ENCODE measurements at places on chromosomes 13 and 19.

GRCh38 chr13:37149380-37149779 is 43.9 kb upstream of the CSNK1A1L start:
- no peak for DNase-seq

DNA sequence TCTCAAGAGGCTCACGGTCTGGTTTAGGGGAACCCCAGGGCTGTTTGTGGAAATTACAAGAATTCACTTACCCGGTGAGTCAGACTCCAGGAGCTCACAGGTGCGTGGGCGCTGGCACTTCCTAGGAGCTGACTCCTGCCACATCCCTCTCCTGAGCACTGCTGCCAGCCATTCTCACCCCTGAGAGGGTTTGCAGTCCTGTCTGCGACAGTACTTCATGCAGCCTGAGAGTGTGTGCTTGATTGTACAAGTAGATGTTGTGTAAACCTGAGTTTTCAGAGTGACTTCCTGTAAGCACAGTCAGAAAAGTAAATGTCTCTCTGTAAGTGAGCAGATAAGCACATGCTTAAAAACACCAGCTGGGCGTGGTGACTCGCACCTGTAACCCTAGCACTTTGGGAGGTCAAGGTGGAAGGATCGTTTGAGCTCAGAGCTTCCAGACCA is 8.1 kb downstream of the MRPL4 start:
- DNase-seq: peak; percentile 86

- no peak for DNase-seq
Measured at GRCh38 chr13:75202981-75203380, 279.0 kb downstream of the TBC1D4 start.

DNA sequence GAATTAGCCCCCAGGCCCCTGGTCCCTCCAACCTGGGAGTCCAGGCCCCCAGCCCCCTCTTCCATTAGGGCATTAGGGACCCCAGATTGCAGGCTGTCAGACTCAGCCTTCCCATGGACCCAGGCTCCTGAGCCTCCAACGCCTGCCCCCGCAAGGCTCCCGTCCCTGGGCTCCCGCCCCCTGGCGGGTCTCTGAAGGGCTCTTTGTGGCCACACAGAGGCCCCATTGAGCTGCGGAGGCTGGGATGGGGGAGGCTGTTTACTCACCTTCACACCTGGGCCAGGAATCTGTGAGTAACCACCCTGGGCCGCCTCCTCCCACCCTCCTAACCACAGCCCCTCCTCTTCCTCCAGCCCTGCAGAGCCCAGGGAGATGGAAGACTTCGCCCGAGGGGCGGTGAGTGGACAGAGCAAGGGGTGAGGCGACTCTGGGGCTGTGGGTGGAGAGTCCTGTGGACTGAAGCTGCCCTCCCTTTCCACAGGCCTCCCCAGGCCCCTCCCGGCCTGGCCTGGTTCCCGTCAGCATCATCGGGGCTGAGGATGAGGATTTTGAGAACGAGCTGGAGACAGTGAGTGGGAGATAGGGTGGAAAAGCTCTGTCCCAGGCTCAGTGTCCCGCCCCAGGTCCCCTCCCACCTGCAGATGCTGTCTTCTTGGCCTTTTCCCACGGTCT is 4.9 kb downstream of the ARHGEF1 start:
- peak; percentile 96 for DNase-seq

- peak; percentile 78 for DNase-seq
Measured at GRCh38 chr19:55620410-55621204, 3.8 kb downstream of the ZNF784 start.

DNA sequence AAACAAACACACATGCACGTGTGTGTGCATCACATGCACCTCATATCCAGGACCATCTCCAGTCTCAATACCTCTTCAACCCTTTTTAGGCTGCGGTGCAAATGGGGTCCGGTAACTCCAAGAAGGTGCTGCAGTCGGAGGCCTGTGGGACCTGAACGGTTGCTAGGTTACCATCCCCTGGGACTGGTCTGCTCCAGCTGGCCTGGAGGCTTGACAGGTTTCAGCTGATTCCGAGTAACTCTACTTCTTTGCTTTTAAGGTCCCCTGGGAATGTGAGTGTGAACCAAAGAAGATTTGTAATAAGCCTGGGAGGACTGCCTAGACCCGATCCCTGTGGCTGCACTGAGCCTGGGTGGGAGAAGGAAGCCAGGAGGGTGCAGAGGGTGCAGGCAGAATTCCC is 117.5 kb downstream of the CCNA1 start:
- no peak for DNase-seq

DNA sequence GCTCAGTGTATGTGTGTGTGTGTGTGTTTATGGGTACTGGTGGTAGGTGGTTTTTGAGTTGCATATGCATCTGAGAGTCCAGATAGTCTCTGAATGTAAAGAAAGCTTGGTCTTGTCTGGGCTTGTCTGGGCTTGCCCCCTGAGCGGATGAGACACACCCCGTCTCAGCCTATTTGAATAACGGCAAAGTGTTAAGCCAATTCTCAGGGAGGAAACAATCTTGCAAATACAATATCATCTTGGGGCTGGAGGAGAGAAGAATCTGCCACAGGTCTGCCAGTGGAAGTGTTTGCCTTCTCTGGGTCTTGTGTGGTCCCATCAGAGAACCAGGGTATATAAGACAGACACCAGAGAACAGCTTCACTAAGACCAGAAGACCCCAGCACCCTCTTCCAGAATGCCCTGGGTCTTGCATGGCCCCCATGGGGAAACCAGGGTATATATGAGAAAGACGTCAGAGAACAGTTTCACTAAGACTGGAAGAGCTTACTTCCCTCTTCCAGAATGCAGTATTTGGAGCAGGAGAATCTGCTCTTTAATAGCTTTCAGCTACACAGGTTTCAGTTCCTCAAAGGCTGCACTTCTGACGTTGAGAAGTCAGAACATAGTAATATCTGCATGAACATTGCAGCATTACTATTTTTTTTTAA is 13.3 kb downstream of the CD70 start:
- DNase-seq: peak; percentile 18

DNA sequence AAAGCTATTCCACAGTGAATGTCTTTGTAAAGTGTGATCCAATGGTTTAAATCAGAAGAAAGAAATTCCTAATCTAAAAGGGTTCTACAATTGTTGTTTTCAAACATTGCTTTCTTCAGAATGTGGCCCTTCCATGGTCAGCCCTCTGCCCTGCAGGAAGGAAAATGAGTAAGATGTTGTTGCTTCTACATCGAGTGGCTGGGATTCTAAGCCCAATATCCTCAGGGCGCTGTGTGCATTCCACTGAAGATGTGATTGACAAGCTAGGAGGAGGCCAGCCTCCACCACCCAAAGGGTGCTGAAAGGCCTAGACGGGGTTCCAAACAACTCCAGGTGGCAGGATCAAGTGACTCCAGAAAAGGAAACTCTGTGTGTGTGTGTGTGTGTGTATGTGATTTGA is 316.9 kb upstream of the TSHZ3 start:
- DNase-seq: no peak

- DNase-seq: no peak
Measured at GRCh38 chr19:8127311-8127710, 22.1 kb downstream of the FBN3 start.

GRCh38 chr13:73228546-73228945 is 169.7 kb downstream of the KLF5 start:
- peak; percentile 42 for DNase-seq

GRCh38 chr19:40718774-40719391 is 2.0 kb downstream of the ITPKC start:
- peak; percentile 35 for DNase-seq

DNA sequence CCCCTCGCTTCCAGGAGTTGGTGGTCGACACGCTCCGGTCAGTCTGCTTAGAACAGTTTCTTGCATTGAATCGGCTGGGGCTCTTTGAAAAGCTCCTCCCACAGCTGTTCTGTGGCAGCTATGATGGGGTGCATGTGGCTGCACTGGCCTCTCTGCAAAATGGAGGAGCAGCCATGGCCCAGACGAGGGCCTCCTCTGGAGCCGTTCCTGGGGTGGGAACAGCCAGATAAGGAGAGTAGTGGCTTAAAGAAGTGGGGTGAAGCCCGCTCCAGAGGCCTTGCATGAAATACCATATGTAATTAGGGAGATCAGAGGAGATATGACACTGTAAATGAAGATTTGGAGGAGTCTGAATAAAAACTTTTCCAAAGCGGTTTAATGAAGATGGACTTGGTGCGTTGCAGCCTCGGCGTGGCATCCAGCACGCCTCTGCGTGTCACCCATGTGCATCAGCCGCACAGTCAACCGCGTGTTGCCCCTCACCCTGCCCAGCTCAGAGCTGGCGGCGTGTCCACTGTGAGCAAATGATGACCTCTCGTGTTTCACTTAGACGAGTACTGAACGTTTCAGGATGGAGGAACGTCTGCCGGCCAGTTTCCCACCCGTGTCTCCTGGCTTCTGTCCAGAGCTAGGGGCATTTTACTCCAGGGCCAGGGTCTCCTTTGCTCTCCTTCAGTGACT is 199.2 kb downstream of the TEX29 start:
- DNase-seq: no peak

- DNase-seq: no peak
Measured at GRCh38 chr13:71935166-71935840, 68.3 kb upstream of the DACH1 start.

GRCh38 chr13:63190219-63190618 is 1774.6 kb upstream of the PCDH20 start:
- DNase-seq: no peak

DNA sequence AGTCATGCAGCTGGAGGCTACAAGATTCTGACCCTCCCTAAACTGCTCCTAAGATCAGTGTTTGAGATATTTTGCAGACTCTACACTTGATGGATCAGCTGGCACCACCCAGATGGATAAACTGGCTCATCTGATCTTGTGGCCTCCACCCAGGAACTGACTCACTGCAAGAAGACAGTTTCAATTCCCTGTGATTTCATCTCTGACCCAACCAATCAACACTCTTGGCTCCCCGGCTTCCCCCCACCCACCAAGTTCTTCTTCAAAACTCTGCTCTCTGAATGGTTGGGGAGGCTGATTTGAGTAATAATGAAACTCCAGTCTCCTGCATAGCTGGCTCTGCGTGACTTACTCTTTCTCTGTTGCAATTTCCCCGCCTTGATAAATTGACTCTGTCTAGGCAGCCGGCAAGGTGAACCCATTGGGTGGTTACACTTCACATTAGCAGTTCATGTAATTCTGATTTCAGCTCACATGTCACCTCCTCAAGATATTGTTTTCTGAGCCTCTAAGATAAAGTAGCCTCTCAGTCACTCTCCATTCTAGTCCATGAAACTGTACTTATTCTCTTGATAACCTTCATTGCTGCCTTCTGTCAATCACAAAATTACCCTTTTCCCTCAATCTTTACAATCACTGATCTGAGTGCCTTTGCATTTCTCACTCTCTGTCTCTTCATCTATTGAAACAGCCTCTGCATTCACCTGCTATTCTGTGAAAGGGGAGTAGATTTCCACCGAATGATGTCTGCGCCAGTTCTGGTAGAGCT is 9.9 kb upstream of the FPR3 start:
- DNase-seq: peak; percentile 85

- DNase-seq: no peak
Measured at GRCh38 chr19:8373867-8374813, 10.2 kb downstream of the ANGPTL4 start.

DNA sequence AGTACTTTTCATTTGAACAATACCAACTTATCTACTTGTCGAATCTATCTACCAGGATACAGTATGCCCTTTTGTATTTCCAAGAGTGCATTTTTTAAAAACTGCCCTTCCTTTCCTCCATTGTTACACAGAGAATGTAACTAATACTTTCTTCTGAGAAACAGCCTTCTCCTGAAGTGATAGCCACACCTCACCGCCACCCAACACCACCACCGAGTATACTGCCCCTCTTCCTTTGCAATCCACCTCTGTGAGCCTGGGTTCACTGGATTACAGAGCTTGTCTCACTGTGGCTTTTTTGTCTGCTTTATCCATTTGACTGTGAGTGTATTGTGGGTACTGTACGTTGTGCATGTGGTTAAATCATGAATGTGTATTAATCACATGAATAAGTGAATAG is 305.4 kb downstream of the KLF12 start:
- DNase-seq: no peak

DNA sequence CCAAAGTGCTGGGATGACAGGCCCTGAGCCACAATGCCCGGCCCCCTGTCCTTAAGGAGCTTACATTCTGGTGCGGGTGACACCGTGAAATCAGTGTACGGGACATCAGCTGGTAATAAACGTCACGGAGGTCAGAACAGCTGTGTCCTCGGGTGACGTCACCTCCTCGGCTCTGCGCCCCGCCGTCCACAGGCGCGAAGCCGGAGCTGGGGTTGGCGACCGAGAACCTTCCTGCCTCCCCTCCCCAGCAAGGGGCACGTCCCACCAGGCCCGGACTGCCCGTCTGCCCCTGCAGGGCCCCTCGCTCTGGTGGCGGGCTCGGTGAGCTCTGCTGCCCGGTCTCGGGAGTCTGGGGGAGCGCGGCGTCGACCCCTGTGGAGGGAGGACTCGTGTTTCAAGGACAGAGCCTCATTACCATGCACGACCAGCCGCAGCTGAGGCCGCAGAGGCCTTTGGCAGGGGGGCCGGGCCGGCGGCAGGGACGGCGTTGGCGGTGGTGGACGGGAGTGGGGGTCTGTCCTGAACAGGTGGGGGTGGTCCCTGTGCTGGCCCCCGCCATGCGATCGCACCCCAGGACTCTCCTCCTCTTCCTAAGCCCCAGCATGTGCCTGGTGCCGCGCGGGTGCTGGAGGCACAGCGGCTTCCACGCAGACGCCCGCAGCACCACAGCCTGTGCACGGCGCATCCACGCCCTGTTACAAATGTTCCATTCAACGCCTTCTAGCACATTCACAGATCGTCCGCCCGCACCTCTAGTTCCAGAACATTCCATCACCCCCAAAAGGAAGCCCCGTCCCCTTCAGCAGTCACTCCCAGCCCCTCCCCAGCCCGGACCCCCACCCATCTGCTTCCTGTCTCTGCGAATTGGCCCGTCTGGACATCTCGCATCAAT is 5.4 kb downstream of the LINGO3 start:
- DNase-seq: no peak

DNA sequence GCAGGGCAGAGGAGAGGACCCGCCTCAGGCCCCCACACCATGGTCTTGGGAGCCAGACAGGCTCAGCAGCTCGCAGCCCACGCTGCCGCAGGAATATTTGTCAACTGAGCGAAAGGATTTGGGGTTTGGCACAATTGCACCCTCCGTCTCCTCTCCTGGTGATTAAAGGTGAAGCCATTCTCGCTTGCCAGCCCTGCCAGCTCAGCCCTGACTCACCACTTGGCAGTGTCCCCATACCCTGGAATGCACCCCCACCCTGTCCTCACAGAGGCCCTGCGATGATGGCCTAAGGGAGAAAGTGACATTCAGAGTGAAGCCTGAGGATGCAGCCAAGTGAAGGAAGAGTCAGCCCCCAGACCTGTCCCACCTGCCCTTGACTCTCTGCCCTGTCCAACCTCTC is 18.8 kb downstream of the CYTH2 start:
- no peak for DNase-seq

- DNase-seq: no peak
Measured at GRCh38 chr13:104355041-104355670, 1288.9 kb upstream of the SLC10A2 start.

- no peak for DNase-seq
Measured at GRCh38 chr13:53638040-53638439, 609.4 kb downstream of the OLFM4 start.
